ENCODE measurements at places on chromosomes 11 and 22.

DNA sequence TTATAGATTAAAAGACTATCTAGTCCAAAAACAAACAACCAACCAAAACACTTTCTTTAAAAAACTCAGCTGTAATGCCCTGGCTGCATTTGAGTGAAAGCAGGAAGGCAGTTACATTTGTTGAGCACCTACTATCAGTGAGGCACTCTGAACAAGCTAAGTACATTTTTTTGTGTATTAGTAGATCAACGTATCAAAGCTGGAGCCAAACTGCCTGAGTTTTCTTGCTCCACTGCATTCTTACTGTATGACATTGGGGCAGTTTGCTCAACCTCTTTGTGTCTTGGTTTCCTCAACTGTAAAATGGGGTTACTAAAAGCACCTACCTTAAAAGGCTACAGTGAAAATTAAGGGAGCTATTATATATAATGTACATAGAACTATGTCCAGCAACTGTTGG is 22.0 kb downstream of the COA4 start:
- DNase-seq, result no peak

GRCh38 chr11:123179586-123179985 is 15.5 kb downstream of the CLMP start:
- DNase-seq, result no peak

- DNase-seq, result no peak
Observed at GRCh38 chr11:107590460-107591377, at the start of gene ELMOD1. TSS of gene ELMOD1 (plus strand) at chr11:107591147. CDS start at chr11:107618190, 27,043 bp downstream.

DNA sequence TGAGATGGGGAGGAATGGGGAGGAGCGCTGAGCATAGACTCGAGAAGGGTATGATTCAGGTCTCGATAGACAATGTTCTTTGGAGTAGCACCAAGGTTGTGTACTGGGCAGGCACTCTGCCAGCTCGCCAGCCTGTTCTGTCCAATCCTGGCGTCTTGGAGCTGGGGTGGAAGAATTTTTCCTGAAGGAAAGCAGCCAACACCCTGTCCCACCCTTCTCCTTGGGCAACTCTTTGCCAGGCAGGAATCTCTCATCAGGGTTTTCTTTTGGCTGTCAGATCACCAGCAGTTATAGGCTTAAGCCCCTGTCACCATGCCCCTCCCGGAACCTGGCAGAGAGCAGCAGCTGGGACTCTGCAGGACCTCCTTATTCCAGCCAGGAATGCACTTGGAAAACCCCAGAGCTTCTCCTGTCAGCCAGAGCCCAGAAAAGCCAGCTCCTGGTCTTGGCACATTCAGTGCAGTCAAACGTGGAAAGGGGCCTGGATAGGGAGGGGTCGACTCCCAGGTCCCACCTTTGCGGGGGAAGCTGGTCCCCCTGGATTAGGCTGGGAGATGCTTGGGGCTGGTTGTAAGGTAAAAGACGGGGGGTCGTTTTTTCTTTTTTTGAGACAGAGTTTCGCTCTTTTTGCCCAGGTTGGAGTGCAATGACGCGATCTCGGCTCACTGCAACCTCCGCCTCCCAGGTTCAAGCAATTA is 14.4 kb upstream of the SPTBN2 start:
- no peak for DNase-seq

DNA sequence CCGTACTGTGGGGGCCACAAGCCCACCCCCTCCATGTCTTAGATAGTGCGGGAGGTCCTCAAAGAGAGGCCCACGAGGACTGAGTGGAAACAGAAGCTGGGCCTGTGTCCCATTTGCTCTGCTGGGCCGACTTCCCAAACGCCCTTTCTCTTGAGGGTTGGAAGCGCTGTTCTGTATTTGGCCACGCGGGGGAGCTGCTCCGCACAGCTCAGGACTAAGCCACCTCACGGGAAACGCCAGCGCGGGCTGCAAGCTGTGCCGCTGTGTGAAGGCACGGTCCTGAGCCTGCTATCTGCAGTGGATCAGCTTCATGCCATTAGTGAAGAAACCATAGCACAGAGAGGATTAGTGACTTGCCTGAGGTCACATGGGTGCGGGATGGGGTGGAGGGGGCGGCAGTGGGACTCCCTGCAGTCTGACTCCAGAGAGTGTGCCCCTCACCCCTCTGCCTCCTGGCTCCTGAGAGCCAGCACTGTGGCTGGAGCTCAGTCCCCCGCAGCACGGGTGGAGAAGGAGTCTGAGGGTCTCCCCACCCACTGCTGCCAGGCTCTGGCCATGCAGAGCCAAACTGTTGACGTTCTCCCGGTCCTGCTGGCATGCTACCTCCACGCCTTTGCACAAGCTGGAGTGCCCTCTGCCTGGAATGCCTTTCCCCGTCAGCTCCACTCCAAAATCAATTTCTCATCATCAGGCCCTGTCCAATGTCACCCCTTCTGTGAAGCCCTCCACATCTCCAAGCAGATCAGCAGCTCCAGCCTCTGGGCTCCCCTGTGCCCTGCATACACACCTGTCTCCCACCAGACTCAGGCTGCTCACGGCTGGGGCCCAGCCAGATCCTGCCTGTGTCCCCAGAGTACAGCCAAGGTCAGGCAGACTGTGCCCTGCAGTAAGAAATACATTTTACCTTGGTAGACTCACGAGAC is 51.5 kb upstream of the LRRC32 start:
- DNase-seq, result peak; percentile 66

DNA sequence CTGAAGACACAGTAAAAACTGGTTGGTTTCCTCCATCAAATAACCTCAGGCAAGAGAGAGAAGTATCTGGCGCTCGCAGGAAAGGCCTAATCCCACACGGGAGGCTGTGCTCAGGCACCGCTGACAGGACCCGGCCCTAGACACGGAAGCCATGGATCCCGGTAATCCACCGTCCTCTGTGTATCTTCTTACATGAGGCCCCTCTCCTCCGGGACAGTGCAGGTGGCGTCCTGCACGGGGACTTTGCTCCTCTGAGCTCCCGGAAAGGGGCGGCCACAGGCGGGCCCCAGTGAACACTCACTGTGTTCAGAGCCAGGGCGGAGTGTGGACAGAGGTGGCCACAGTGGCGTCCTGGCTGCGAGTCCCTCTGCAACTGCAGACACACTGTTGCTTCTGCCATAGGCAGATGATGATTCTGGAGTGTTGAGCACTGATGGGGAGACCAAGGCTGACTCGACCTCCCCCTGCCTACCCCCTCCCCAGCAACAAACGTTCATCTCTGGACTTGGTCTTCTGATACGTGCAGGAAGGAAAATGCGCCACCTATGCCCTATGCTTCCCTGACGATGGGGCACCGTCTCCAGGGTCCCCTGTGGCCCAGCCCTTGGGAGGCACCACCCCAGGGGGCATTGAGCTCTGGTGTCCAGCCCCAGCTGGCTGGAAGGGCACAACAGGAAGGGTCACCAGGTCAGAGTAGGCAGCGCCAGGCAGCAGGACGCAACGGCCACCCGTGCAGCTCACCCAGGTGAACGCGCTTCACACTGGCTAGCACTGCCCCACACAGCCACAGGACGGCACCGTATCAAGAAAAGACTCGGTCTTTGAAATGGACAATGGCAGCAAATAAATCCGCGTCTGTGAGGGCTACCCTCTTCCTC is 95.7 kb downstream of the TRMU start:
- DNase-seq, result no peak

GRCh38 chr11:123719452-123719851 is 22.0 kb downstream of the ZNF202 start:
- no peak for DNase-seq

- DNase-seq, result no peak
Observed at GRCh38 chr11:29432719-29433325, 584.0 kb downstream of the KCNA4 start.

- DNase-seq, result no peak
Observed at GRCh38 chr11:834371-835316, 1.9 kb downstream of the CD151 start.

- no peak for DNase-seq
Observed at GRCh38 chr11:92766698-92767097, 202.8 kb upstream of the MTNR1B start.

- DNase-seq, result no peak
Observed at GRCh38 chr11:20337526-20338154, 25.9 kb upstream of the HTATIP2 start.

- no peak for DNase-seq
Observed at GRCh38 chr22:50502628-50503474, 4.7 kb downstream of the LMF2 start.

GRCh38 chr11:75355051-75355450 is 3.6 kb upstream of the ARRB1 start:
- DNase-seq, result no peak

DNA sequence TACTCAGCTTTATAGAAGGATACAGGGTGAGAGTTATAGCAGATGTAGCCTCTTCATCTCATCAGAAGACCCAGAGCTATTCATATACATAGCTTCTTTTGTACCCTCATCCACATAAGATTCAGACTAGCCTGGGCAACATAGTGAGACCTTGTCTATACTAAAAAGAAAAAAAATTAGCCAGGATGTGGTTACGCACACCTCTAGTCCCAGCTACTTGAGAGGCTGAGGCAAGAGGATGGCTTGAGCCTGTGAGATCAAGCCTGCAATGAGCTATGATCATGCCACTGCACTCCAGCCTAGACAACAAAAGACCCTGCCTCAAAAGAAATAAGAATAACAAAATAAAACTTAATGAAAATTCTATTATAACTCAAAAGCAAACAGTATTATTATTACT is 36.7 kb upstream of the B3GNT6 start:
- no peak for DNase-seq

GRCh38 chr11:132472411-132473172 is 1059.7 kb downstream of the OPCML start:
- no peak for DNase-seq
